ENCODE measurements at places on chromosomes 7 and 10.

DNA sequence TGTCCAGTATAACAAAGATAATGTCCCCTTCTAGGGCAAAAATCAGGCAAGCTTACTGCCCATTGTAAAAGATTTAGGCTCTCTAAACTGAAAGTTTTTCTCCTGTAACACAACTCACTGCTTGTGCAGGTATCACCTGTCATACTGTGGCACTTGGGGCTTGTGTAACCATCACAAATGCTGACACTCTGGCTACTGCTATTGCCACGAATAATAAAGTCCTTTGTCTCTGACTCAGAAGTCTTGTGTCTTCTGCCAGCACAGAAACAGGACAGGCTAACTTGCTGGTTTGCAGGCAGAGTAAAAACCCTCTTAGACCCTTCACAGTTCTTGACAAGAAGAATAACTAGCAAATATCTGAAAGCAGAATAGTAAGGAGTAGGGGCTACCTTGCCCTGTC, 273.9 kb downstream of the RPS24 start:
- DNase-seq: peak; percentile 23

GRCh38 chr10:102229810-102230263, 3.7 kb downstream of the ELOVL3 start:
- peak; percentile 94 for DNase-seq

DNA sequence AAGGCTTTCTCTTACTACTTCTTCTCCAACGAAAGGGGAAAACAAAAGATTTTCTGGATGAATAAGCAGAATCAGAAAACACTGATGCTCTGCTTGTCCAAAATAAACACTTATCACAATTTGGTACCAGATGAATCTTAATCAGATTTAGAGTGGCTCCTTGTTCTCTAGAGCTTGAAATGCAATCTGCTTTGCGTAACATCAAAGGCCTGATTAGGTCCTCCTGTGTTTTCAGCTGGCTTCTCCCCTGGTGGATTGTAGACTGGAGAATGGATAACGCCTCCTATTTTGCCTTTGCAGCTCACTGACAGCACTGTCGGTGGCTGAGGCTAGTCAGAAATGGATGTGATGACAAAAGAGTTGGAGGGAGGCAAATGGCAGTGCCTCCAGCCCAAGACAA, 91.2 kb downstream of the FAM13C start:
- no peak for DNase-seq

DNA sequence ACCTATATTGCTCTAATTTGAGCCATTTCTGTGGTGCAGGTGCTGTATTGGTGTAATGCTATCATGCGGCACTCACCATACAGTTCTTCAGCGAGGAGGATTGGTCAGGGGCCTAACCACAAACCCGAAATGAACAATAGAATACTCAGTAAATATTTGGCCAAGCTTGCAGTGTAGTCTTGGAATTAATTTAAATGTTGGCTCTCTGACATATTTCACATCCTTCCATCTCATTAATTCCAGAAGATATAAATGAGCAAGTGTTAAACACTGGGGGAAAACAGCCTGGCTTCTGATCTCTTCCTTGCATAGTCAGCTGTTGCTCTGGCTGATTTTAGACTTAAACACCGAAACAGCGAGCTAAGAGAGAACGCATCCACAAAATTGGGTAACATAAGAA, 663.1 kb upstream of the GHITM start:
- no peak for DNase-seq

DNA sequence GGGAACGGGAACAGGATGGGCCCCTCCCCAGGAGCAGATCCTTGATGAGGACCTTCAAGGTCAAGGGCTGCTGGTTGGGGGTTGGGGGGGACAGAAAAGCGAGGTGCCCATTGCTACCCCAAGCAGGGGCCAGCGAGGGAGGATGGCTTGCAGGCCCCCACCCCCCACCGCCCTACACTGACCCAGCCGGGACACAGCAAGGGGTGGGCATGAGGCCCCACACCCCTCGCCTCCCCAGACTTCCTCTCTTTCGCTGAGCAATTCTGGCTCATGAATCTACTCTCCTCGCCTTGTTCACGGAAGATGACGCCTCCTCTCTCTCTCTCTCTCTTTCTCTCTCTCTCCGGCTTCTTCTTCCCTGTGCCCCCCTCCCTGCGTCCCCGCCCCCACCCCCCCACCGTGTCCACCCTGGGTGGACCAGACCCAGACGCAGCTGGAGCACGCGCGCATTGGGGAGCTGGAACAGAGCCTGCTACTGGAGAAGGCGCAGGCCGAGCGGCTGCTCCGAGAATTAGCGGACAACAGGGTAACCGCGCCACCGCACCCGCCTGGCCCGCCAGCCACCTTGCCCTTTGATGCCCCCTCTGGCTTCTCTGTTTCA, 81.1 kb upstream of the GTF2IRD1 start:
- DNase-seq: no peak
